Naive thymus-derived CD4-positive, alpha-beta T cell (primary cell): ENCODE measurements at places on chromosomes 7 and 10.

- H3K27me3 ChIP-seq = no peaks in the 10 kb centered on the region
- H3K27ac ChIP-seq = no peak overlapping the region
- no peak overlapping the region for H3K4me3 ChIP-seq
- no peaks in the 10 kb centered on the region for H3K4me1 ChIP-seq
These were observed 4.1 kb downstream of the COL1A2 start for GRCh38 chr7:94398841-94399240.

GRCh38 chr10:35684586-35684985 lies 42.5 kb upstream of the FZD8 start:
- H3K4me1 ChIP-seq = no peaks in the 10 kb centered on the region
- peaks cover 5% of the 10 kb centered on the region for H3K27me3 ChIP-seq
- no peaks in the 10 kb centered on the region for H3K36me3 ChIP-seq
- H3K27ac ChIP-seq = no peak overlapping the region
- no peak overlapping the region for H3K4me3 ChIP-seq

DNA sequence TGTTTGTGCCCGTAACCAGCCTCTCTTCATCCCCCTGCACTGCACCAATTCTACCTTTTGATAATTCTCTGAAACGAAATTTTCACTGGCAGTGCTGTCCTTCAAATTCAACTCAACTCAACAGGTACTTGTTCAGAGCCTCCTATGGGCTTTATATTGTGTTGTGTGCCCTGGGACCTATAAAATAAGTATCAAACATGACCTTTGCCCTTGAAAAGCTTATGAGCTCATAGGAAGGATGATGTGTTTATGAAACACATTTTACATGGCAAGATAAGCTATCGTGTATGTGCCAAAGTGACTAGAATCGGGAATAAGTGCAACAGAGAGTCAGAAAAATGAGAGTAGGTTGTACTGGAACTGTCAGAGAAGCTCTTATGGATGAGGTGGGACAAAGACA lies 923.5 kb downstream of the LRMDA start:
- no peaks in the 10 kb centered on the region for H3K36me3 ChIP-seq
- no peaks in the 10 kb centered on the region for H3K27me3 ChIP-seq
- DNase-seq = no peak
- no peaks in the 10 kb centered on the region for H3K4me1 ChIP-seq
- H3K27ac ChIP-seq = no peak overlapping the region
- H3K4me3 ChIP-seq = no peak overlapping the region

GRCh38 chr10:35208949-35209613 lies 82.4 kb downstream of the CREM start:
- no peak overlapping the region for H3K27ac ChIP-seq
- no peaks in the 10 kb centered on the region for H3K4me1 ChIP-seq
- H3K27me3 ChIP-seq = no peaks in the 10 kb centered on the region
